ENCODE measurements at places on chromosomes 2 and 18.

- no peak for DNase-seq
Measured at GRCh38 chr2:187377340-187377739, 70.7 kb downstream of the CALCRL start.

- DNase-seq = no peak
Measured at GRCh38 chr2:43183743-43184142, 42.7 kb downstream of the ZFP36L2 start.

DNA sequence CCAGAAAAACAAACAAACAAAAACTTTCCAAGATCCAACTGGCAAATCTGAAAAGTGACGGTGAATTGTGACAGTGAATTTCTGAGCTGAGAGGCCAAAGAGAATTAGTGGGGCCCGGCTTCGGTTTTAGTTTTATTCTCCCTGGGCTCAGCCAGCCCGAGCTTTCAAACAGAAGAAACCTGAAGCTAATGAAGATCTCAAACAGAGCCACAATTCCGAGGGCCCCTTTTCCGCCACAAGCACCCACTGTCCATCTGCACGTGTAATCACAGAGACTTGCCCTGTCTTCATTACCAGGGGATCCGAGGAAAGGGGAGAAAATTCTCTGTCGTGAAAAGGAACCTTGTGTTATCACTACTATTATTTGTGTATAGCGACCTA, 4.2 kb upstream of the ONECUT2 start:
- no peak for DNase-seq

- DNase-seq = no peak
Measured at GRCh38 chr2:184847331-184847730, 249.0 kb downstream of the ZNF804A start.

DNA sequence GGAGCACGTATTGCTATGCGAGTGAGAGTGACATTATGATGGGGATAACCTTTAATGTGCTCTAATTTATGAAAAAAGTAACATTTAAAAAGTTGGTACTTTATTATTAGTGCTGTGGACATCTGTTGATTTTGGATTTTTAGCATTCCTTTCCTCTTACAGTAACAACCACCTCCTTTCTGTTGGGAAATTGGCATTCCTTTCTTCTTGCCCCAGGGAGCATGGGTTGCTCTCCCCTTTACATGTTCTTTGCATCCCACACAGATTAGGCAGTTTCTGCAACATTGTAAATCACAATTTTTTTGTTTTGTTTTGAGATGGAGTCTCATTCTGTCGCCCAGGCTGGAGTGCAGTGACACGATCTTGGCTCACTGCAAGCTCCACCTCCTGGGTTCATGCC, 300.2 kb downstream of the LPIN1 start:
- DNase-seq = no peak

GRCh38 chr2:138424436-138425140, 77.0 kb upstream of the SPOPL start:
- no peak for DNase-seq

- DNase-seq = no peak
Measured at GRCh38 chr2:10482460-10482859, 34.3 kb upstream of the ODC1 start.

- DNase-seq = no peak
Measured at GRCh38 chr18:48215876-48216638, 193.1 kb downstream of the ZBTB7C start.

Measured in NT2/D1 (cell line).